ENCODE measurements at places on chromosomes 5 and 9.
A peak's percentile ranks its signal among the peaks of the same experiment; 100 is the strongest.

GRCh38 chr9:33198165-33198564 lies 31.0 kb upstream of the B4GALT1 start:
- DNase-seq = no peak

- no peak for DNase-seq
Measured at GRCh38 chr9:124470726-124471125, 20.5 kb downstream of the ADGRD2 start.

- peak; percentile 1 for DNase-seq
Measured at GRCh38 chr5:64680289-64680688, 10.0 kb upstream of the SHISAL2B start.

DNA sequence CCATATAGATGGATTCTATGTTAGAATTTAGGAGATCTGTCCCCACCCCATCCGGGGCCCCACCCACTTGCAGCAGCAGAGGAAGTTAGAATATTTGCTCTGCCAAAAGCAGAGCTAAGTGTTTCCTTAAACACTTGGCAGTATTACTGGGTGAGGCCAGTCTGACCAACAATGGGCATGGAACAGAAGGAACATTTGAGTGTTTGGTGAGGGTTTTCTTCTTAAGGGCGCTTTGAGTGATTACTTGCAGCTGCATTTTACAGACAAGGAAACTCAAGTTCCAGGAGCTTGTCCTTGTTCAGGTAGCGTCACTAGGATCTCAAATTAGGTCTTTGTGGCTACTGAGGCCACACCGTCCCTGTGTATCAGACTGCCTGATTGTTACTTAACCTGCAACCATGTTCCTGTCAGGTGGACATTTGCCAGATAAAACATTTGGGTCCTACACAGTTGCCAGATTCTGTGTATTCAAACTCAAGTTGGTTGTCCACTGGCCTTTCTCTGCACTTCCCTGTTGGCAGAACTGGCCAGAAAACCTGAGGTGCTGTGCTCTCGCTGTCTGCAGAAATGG lies 59.3 kb downstream of the SLC46A2 start:
- DNase-seq = peak; percentile 80

GRCh38 chr9:36328798-36329411 lies 70.7 kb upstream of the GNE start:
- DNase-seq = peak; percentile 67

GRCh38 chr5:103938146-103938695 lies 375.6 kb upstream of the NUDT12 start:
- DNase-seq = no peak

DNA sequence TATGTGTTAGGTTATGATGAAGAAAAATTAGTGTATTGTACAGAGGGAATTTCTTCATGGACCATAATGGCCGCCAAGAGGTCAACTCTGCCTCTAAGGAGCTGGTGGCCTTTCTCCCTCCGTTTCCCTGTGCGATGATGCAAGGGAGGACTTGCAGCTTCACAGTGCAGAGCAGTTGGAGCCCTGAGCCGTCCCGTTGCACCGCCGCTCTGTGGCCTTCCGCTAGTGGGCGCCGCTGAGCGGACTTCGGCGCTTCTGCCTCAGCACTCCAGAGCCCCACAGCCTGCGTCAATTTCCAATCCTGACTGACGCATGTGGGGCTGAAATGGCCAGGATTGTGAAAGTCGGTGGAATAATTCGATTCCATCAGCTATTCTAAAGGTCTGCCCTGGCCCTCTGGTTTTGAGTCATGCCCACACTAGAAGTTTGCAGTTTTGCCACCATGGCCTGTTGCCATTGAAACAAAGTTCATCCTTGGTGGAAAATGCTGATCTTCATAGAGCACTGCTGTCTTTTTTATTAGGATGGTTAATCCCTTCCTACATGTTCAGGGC lies 22.7 kb upstream of the LECT2 start:
- no peak for DNase-seq

DNA sequence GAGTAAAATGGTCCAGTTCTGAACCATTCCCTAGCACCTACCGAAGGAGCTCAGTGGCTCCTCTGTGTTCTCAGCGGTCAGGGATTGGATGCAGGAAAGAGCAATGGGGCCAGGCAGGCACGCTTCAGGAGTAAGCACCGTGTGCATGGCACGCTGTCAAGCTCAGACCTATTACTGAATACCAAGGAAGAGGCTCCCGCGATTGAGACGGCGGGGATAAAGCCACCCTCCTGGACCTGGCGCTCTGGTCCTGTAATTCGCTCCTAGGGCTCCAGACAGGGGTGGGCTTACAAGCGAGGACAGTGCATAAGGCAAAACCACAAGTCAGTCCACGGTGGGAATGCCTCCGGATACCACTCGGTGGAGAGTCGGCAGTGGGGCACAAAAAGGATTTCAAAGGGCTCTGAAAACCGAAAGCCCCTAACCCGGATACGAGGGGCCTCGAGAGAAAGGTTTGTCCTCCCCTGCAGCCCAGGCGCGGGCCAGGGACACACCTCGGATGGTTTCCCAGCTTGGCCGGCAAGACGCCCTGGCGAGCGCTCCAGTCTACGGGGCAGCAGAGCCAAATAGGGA lies 988 bp downstream of the OXCT1 start:
- DNase-seq = peak; percentile 43

DNA sequence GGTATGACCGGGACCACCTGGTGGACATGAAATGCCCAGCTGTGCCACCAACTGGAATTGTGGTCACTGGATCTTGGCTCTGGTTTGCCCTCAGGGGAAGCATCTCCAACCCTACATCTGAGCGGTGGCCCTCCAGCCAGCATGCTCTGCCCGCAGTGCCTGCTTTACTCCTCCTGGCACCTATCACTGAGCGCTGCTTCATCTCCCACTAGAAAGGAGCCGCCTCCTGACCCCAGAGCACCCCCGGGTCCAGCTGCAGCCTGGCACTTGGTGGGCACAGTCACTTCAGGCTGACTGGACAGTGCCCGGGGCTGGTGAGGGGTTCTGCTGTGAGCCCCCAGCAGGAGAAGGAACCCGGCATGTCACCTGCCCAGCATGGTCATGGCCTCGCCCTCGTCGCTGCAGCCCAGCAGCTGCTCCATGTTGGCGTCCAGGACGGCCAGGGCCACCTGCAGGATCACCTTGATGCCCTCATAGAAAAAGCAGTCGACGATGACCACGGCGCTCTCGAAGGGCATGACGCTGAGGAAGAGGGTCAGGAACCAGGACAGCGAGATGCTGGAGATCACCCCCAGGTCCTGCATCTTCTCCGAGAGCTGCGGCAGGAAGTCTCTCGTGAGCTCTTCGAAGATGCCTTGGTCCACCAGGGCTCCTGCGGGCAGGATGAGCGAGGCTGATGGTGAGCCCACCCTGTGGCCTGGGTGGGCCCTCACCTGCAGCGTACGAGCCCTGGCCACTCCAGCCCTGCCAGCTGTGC lies 16.1 kb upstream of the MRNIP start:
- no peak for DNase-seq

- no peak for DNase-seq
Measured at GRCh38 chr9:16405421-16405820, 465.0 kb downstream of the BNC2 start.

- DNase-seq = no peak
Measured at GRCh38 chr9:5436441-5436840, 1.3 kb downstream of the PLGRKT start.

DNA sequence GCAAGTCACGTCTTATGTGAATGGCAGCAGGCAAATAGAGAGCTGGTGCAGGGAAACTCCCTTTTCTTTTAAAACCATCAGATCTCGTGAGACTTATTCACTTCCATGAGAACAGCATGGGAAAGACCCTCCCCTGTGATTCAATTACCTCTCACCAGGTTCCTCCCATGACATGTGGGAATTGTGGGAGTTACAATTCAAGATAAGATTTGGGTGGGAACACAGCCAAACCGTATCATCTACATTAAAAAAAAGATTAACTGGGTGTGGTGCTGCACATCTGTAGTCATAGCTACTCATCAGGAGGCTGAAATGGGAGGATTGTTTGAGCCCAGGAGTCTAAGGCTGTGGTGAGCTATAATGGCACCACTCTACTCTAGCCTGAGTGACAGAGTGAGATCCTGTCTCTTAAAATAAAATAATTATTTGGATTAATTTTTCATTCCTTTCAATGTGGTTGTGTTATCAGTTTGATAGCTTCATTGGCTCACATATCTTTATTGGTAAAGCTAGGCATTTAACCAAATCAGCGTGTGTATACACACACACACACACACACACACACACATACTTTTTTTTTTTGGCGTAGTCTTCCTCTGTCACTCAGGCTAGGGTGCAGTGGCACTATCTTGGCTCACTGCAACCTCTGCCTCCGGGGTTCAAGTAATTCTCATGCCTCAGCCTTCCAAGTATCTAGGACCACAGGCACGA lies 21.8 kb downstream of the DENND4C start:
- DNase-seq = no peak

- no peak for DNase-seq
Measured at GRCh38 chr5:180595381-180596114, 4.2 kb upstream of the SCGB3A1 start.

GRCh38 chr5:95621839-95622629 lies 2.1 kb downstream of the GPR150 start:
- DNase-seq = no peak

DNA sequence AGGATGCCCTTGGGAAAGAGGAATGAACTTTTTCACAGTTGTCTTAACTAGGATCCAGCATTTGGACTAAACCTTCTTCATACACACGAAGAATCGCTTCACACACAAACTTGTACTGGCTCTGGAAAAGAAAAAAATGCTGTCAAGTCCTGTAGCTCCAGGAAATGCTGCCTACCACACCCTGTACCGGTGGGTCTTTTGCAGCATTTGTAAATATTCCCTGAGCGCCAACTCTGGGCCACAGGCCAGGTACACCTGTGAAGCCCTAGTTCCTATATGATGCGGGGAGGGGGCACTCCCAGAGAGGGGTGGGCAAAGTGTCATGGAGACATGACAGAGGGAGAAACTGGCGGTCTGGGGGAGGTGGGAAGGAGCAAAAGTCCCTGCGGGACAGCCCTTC lies 58.7 kb upstream of the EPB41L4B start:
- DNase-seq = no peak

DNA sequence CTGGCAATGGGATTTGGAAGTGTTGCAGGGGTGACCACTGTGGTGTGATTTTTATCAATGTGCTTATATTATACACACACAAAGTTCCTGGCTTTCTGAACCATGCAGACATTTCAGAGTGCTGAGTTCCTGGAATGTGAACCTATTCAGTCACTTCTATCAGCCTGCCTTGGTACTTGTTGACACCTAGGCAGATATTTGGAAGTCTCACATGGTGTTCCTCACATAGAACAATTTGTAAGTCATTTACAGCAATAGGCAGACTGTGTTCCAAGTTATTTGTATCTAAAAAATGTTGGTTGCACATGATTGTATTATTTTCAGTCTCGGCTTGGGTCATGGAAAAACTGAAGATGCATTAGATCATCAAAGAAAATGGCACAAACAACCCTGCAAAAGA lies 182.2 kb downstream of the SREK1 start:
- no peak for DNase-seq

DNA sequence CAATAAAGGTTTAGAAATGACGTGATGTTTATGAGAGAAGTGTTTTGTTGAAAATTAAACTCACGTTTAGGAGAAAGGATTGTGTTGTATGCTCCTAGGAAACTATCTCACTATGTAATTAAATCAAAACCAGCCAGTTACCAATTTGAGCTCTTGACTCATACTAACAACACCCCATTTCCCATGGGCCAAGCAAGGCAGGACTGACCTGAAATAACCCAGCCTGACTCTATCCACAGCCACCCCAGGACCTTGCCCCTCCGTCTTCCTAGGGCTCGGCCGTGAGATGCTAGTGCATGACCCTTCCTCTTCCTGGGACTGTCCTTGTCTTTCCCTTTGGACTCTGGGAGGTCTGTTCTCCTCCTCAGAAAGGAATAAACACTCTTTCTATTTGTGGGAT lies 16.4 kb downstream of the TLR4 start:
- no peak for DNase-seq

DNA sequence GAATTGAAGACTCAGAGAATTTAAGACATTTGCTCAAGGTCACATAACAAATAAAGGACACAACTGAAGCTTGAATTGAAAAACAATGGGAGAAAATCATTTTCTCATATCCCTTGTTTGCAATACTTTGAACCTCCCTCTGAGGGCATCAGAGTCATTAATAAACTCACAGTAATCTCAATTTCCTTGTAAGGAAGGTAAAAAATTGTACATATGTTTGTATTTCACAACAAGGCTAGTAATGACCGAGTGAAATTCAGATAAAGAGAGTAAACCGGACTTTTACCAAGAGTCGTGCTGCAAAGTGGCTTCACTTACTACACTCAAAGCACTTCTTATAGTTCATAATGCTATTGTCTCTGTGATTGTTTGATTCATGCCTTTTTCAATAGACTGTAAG lies 665.0 kb downstream of the NR2F1-AS1 start:
- DNase-seq = no peak

DNA sequence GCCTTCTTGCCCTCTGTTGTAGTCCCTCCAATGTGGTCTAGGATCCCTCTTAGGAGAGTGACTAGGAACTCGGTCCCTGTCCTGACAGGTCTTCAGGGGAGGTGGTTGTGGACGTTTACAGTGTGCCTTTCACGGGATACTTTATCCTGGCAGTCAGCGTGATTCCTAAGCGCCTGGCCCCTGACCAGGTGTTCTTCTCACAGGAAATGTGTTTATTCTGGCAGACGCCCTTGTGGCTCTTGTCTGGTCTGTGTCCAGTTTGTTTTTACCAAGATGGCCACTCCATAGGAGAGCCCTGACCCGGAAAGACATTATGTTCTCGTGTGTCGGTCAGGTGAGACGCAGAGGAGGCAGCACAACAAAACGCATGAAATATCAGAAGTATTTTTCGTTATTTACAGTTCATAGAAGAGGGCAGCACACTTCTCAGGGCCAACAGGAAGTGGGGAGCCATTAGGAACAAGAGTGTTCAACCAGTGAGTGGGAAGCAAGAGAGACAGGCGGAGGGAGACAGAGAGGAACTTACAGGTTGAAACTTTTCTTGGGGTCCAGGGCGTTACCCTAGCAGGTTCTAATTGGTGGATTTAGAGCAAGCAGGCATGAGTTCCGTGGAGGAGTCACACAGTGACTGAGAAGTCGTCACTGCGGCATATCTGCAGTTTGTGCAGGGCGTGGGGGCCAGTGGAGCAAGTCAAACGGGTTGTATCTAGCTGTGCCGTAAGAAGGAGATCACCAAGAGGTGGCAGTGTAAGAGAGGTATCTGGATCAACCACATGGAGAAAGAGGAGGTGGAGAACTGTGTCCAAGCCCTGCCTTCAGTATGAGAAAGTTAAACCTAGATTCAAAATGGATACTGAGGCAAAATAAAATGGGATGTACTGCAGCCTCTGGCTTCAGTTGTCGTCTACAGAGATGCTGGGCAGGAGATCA lies 412.9 kb downstream of the ZSWIM6 start:
- DNase-seq = no peak

DNA sequence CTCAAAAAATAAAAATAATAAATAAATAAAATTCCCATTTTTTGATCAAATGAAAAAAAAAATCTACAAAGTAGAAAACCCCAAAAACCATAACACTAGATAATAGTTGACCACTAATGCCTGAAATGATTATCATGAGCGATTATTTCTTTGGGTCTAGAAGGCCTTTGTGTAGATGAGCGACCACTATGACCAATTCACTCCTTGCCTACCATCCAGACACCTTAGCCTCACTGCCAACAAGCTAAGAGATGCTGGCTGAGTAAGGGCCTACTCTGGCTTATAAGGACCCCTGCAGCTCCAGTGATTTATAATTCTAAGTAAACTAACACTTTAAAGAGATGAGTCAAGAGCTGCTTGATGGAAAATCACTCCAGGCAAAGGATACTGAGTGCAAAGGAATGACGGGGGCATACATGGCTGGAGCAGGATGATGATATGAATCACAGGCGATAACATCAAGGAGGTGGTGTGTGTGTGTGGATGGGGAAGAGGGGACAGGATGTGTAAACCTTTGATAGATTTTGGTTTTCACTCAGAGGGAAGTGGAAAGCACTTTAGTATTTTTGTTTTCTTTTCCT lies 4.8 kb upstream of the F2RL1 start:
- no peak for DNase-seq

- DNase-seq = no peak
Measured at GRCh38 chr5:176535101-176535663, 2.0 kb downstream of the RNF44 start.
